ENCODE measurements at places on chromosomes 16 and 17.
A peak's percentile ranks its signal among the peaks of the same experiment; 100 is the strongest.

DNA sequence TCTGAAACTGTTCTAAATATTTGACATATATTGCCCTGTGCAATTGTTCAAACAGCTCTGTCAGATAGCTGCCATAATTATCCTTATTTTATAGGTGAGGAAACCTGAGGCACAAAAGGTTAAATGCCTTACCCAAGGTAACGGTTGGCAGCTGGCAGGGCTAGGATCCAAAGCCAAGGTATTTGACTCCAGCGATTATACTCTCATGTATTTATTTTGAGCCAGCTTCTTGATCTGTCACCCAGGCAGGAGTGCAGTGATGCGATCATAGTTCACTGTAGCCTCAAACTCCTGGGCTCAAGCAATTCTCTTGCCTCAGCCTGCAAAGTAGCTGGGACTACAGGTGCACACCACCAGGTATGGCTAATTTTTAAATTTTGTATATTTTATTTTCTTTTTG, 7.2 kb downstream of the ENO3 start:
- no peak for DNase-seq

GRCh38 chr17:11610999-11611566, 12.8 kb downstream of the DNAH9 start:
- DNase-seq = no peak

GRCh38 chr17:11720816-11721215, 122.5 kb downstream of the DNAH9 start:
- DNase-seq = no peak

GRCh38 chr16:8620535-8620934, 963 bp upstream of the METTL22 start:
- no peak for DNase-seq

DNA sequence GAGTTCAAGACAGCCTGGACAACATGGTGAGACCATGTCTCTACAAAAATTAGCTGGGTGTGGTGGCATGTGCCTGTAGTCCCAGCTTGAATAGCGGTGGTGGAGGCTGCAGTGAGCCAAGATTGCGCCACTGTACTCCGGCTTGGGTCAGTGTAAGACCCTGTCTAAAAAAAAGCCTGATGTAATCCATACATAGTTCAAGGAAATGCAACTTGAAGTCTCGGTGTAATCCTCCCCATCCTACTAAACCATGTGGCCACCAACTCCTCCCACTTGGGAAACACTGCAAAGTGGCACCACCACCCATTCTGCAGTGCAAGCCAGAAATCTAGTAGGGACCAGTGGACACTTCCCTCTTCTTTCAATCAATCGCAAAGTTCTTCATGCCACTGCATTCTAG, 5.4 kb upstream of the KPNB1 start:
- no peak for DNase-seq

- peak; percentile 55 for DNase-seq
These were observed 4.3 kb downstream of the RHBDF1 start for GRCh38 chr16:67884-68789.

GRCh38 chr16:78331731-78332130, 232.3 kb downstream of the WWOX start:
- DNase-seq = no peak

GRCh38 chr16:578870-579405, 9.2 kb downstream of the PIGQ start:
- DNase-seq = peak; percentile 90
